ENCODE measurements at places on chromosomes 12 and 14. TPM values are rescaled to one million over a fixed set of nuclear protein-coding genes. Genes with fewer than 3 reads are reported as not detected.

SDSL gene
- total RNA-seq = not detected

DNA sequence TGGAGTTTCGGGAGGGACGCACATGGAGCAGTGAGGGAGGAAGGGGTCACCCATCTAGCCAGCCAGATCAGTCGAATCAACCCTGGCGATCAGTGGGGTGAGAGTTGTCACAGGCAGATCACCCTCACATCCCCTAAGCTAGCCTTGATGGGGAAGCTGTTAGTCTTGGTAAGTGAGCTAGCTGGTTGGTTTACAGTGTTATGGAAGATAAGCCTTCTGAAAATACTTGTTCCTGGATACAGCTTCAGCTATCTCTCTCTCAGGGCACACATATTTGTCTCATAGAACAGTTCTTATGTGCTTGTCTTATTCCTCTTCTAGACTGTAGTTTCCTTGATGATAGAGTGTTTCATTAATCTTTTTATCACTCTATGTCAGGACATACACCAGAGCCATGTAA, 26.2 kb upstream of the MANSC4 start:
- no peak for DNase-seq

FAM161B gene
- 1.1 TPM for total RNA-seq

GRCh38 chr12:8082808-8083100, 680 bp downstream of the NECAP1 start:
- DNase-seq = no peak

DNA sequence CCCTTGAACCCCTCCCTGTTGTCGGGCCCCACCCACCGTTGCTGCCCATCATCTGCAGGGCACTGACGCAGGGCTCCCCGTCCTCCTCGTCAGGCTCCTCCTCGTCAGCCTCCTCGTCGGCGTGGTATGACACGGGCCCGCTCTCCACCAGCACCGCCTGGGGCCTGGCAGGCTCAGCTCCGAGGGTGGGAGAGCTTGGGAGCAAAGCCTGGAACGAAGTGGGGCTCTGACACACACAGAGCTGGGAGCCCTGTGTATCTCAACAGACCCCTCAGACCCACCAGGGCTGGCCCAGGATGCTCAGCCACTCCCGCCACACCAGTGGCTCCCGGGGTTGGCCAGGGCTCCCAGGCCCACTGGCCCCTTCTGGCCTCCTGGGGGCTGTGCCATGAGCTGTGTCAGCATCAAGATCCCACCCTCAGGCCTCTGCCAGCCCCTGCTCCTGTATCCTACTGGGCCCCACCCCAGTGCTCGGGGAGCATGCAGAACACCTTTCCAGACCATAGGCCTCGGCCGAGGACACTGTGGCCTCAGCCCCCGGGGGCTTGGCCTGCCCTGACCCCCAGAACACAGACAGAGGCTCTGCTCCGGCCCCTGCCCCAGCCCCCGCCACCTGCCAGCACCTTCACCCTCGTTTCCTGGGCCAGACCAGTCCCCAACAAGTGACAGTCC, 30.1 kb upstream of the NUDT14 start:
- no peak for DNase-seq

- DNase-seq = no peak
These were observed 152.2 kb upstream of the BMP4 start for GRCh38 chr14:54108481-54109471.

- no peak for DNase-seq
These were observed 115.4 kb downstream of the SINHCAF start for GRCh38 chr12:31210541-31210940.

RNASE4 gene
- 0.69 TPM for total RNA-seq

- no peak for DNase-seq
These were observed 70.9 kb upstream of the DICER1 start for GRCh38 chr14:95228240-95228639.

DNA sequence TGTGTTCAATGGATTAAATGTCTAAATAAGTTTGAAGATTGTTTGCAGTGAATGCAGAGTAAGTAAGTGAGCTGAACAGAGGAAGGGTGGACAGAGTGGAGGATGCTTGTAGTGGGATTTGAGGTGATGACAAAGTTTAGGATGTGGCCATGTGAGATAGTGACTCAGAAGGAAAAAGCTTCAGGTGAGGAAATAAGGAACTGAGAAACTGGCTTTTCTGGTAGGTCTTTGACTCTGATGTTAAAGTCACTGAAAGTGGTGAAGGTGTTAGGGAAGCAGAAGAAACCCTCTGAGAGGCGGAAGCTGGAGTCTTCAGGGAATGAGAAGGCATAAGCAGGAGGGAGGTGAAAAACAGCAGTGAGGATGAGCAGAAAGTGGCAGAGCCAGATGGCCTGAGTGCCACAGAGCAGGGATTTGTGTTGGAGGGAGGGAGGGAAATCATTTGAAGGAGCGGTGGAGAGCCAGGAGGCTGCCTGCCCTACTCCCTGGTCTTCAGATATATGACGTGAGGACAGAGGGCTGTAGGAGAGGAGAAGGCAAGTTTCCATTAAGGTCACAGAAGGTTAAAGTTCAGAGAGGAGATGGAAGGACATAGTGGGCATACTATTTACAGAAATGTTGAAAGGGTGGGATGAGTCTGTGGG, 24.8 kb downstream of the RGS6 start:
- no peak for DNase-seq

CMKLR1 gene
- total RNA-seq = not detected

RCOR1 gene
- 14.1 TPM for total RNA-seq

- DNase-seq = no peak
These were observed 974 bp downstream of the BTBD7 start for GRCh38 chr14:93331728-93332396.

LRFN5 gene
- not detected for total RNA-seq

GRCh38 chr12:114912811-114913210, 228.8 kb upstream of the TBX3 start:
- no peak for DNase-seq

DNA sequence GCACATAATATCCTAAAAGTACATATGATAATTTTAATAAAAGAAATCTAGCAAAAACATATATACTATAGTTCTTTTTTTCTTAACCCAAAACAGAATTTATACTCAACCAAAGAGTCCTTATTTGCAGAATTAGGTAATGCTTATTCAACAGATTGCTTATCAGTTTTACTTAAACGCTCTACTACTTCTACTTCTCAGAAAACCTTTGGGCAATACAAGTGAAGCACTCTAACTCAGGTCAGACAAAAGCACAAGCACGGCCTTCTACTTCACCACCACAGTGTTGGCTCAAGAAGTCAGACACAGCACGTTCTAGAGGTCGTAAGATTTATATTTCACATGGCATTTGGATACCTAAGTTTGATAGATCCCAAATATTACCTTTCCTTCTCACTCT, 29.2 kb downstream of the DICER1 start:
- no peak for DNase-seq

GRIN2B gene
- total RNA-seq = not detected

DNA sequence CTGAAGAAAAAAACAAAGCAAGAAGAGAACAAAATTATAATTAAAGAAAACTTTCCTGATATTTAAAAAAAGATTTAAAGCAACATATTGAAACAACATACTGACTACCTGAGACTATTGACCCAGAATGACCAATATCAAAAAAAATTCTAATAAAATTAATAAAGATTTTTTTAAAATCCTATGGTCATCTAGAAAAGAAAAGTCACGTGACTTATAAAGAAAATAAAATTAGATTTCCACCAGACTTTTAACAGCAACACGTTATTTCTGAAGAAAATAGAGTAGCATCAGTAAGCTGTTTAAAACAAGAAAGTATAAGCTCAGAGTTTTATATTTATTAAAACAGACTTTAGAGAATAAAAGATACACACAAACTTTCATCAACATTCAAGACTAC, 238.0 kb downstream of the C12orf42 start:
- no peak for DNase-seq

DNA sequence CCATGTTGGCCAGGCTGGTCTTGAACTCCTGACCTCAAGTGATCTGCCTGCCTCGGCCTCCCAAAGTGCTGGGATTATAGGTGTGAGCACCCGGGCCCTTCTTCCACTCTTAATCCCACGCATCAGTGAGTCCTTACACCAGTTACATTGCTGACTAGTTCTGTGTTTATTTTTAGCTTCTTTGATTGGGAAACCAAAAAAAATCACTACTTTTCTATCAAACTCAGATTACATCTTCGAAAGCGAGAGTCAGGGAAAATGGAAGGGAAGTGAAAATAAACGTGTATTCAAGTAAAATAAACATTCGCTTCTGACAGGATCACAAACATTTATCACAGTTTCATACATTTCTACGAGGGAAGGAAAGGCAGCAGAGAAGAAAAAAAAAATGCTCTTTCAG, 32.2 kb downstream of the FGD6 start:
- no peak for DNase-seq

PYM1 gene
- 31.6 TPM for total RNA-seq

DNA sequence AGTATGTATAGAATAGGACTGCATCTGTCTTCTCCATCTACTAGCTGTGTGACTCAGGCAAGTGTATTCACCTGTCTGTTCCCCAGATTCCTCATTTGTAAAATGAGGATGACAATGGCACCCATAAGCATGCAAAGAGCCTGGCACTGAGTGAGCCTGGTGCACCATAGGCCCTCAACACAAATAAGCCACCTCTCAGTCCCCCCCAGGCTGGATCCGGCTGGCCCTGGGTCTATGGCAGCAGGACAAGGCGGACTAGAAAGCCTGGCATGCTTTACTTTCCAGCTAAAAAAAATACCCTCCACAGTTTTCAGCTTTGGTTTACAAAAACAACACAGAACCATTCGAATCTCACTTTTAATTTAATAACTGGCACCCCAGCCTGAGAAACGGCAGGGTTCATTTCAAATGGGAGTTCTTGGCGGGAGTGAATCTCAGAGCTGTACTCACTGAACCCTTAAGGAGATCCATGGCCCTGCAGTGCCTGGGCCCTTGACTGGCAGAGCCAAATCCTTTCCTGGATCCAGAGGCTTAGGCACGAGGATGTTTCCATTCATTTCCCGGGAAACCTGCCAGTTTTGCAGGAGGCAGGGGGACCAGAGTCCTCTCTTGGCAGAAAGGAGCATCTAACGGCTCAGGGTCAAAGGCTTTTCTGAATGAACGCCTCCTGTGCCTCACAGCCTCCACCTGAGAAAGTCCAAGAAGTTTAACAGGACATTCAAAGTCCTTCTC, 17.7 kb downstream of the SYNE3 start:
- no peak for DNase-seq

FLVCR2 gene
- 2.8 TPM for total RNA-seq
